ENCODE measurements at places on chromosomes 1 and 21.

DNA sequence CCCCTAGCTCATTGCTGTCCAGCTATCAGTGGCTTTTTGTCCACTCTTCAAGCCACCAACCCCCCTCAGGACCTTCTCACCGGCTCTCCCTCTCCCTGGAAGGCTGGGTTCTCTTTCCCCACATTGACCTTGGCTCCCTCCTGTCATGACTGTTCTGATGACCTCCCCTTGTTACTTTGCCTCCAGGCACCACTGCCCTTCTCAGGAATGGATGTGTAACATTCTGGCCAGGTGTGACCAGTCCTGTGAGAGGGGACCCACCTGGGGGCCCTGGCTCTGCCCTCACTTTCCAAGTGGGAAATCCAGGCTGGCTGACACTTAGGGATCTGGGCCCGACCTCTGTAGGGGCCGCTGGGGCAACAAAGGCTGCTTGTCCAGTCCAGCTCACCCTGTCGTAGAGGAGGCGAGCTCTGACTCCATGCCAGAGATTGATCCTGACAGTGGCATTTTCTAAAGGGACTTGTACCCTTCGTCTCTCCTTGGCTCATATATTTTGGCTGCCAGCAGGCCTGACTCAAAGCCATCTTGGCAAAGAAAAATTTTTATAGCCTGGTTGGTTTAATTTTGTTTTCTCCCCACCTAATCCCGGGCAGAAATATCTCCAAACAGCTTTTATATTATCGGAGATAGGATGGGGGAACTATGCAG, 37.9 kb upstream of the USP24 start:
- DNase-seq = no peak

DNA sequence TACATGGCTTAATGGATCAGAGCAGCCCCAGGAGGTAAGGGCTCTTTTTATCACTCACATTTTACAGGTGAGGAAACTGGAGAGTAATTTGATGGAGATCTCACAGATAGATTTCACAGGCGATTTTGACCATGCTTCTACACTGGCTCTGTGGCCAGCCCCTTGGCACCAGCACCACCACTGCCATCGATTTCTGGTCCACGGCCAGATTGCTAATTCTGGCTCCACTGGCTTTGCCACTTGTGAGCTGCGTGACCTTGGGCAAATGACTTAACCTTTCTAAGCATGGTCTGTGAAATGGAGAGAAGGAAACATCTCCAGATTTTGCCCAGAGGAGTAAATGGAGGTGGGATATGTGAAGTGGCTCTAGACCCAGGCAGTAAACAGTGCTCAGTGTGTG, 32.6 kb downstream of the KCNC4 start:
- no peak for DNase-seq

DNA sequence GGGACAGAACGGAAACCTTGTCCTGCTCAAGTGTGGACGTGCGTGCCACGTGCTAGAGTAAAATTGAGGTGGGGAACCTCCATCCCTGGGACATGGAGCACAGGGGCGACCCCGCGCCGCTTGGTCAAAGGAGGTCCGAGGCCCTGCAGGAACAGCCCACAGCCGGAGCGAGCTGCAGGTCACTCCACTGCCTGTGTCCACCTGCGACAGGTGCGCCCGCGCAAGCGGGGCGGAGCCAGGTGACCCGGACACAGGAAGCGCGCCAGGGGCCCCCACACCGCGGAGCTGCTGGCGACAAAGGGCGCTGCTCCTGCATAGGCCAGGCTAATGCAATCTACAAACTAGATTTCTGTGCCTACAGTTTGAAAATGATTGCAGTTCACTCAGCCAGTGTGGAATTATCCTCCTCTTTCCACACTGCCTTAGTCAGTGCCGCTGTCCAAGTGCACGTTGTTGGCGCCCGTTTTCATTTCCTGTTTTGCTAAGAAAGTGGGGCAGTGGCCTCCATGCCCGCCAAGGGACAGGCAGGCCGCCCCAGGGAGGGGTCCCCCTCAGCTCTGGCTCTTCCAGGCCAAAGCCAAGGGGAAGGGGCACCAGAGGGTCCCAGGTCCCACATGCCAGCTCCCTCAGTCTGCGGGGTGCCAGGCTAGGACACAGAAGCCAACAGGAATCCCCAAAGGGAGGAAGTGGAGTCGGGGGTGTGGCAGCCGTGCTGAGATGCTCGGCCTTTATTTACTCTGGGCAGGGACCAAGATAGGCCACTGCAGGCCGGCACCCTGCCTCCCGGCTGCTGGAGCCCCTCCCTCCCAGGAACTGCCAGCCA, 4.3 kb upstream of the NADK start:
- DNase-seq = no peak

- no peak for DNase-seq
These were observed 28.4 kb upstream of the BCAS2 start for GRCh38 chr1:114609826-114610225.

GRCh38 chr1:178867670-178868069, 3.2 kb downstream of the ANGPTL1 start:
- no peak for DNase-seq

- no peak for DNase-seq
These were observed 45.7 kb downstream of the SLC9A1 start for GRCh38 chr1:27109103-27109822.

GRCh38 chr1:212042436-212042835, 6.9 kb downstream of the DTL start:
- DNase-seq = no peak

DNA sequence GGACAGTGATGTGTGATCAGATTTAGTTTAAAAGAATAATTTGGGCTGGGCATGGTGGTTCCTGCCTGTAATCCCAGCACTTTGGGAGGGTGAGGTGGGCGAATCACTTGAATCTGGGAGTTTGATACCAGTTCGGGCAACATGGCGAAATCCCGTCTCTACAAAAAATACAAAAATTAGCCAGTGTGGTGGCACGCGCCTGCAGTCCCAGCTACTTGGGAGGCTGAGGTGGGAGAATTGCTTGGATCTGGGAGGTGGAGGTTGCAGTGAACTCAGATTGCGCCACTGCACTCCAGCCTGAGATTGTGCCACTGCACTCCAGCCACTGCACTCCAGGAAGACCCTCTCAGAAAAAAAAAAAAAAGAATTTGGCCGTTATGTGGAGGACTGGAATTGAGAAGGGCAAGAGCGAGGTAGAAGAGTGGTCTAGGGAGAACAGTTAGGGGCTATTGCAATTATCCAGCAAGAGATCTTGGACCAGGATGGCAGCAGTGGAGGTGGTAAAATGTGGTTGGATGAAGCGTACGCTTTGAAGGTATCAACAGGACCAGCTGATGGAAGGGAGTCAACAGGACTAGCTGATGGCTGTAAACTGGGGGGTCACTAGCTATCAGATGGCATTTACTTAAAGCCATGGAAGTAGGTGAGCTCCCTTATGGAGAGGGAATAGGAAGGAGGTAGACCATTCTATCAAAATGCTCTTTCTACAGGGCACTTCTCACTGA, 9.6 kb downstream of the BTBD19 start:
- no peak for DNase-seq

GRCh38 chr1:167002354-167002753, 13.3 kb downstream of the MAEL start:
- no peak for DNase-seq

DNA sequence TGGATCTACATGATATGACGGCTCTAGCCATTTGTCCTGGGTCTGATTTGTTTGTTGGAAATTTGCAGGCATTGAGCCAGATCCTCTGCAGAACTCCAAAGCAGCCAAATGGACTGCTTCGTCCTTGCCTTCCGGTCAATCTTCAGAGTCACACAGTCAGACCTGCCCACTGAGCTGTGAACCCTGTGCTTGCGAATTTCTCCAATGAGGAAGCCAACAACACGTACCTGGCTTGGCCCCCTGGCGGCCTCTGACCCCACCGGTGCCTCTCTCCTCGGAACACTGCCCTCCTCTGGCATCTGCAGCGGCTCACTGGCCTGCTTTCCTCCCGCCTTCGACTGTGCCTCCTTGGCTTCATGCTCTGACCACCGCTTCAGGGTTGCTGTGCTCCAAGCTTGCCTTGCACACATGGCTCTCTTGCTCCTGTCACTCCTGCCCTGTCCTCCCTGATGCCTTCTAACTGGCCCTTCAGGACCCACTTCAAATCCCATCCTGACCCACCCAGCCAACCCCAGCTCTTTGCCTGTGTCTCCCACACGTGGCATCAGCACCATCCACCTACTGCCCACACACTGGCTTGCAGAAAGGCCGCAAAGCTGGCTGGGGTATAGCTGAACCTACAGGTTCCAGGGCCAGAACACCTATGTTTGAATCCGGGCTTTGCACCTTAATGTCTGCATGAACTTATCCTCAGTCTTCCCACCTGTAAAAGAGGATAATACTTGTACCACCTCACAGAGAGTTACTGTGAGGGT, 128.2 kb downstream of the KCNN3 start:
- no peak for DNase-seq

DNA sequence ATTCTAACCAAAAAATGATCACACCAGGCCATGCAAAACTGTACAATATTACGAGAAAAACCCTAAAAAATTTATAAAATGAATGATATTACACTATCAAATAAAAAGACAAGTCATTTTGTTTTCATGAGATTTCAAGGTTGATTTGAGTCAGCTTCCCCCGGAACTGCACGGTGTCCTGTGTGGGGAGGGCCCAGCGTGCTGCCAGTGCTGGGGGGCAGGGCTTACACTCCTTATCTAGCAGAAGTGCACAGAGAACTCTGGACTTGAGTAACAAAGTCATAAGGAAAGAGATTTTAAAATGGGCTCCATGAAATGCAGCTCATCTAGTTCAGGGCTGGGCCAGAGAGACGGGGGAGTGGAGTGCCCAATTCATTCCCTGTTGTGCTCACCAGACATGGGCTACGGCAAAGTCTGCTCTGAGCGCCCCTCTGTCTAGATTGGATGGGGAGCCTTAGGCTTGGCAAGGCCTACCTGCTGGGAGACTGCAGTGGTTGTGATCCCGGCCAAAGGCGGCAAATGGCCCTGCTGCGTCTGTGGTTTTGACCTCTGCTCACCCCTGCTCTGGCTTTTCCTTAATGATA, 50.1 kb downstream of the COQ8A start:
- no peak for DNase-seq

- no peak for DNase-seq
These were observed 5.2 kb downstream of the FOXD3 start for GRCh38 chr1:63327417-63328054.

DNA sequence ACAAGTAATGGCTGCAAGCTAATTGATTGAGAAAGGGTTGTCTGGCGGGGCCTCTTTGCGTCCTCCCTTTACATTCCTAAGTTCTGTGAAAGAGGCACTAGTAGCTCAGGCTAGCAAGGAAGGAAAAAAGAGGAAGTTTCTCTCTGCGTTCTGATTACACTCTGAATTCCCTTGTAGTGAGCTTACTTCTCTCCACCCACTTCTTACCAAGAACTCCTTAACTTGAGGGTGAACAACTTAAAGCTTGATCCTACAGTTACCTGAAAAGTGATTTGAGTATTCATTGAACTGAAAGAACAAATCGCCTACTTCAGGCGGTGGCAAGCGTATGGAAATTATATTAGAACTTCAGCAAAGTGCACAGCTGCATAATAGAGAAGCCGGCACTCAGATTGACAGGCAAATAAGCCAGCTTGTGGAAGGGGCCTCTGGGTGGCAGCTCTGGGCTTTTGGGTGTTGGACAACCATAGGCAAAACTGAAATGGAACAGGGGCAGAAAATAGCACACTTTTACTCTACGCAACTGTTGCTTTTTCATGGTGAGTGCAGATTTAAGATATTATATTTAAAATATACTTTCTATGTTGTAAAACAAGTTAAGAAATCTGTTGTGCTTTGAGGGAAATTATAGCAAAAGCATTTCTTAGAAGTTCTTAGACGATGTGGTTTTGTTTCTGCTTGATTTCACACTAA, 464.5 kb downstream of the USP25 start:
- DNase-seq = peak; percentile 93

GRCh38 chr1:44389437-44389836, 15.6 kb upstream of the RNF220 start:
- DNase-seq = no peak

Measured in vagina (tissue), 2 donors.